ENCODE measurements at places on chromosomes 5 and 9.

- DNase-seq = no peak
These were observed 289.1 kb upstream of the KLF4 start for GRCh38 chr9:107778661-107779060.

DNA sequence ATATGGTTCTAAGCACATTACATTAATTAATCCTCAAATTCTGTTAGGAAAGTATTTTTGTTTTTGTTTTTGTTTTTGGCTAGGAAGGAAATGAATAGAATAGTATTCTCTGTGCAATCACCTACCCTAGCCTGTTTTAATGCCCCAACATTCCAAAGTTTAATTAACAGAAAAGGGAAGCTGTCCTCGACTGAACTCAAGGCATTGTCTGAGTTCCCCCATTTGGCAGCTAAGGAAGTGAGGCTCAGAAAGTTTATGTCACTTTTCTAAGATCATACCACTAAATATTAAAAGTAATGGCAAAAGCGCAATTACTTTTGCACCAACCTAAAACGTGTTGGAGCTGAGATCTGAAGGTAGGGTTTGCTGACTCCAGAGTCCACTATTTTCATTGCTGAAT, 59.8 kb downstream of the FGF1 start:
- DNase-seq = no peak

GRCh38 chr9:37329576-37329975, 92.9 kb upstream of the GRHPR start:
- DNase-seq = no peak

GRCh38 chr9:136596217-136596616, 50.4 kb upstream of the NOTCH1 start:
- no peak for DNase-seq

DNA sequence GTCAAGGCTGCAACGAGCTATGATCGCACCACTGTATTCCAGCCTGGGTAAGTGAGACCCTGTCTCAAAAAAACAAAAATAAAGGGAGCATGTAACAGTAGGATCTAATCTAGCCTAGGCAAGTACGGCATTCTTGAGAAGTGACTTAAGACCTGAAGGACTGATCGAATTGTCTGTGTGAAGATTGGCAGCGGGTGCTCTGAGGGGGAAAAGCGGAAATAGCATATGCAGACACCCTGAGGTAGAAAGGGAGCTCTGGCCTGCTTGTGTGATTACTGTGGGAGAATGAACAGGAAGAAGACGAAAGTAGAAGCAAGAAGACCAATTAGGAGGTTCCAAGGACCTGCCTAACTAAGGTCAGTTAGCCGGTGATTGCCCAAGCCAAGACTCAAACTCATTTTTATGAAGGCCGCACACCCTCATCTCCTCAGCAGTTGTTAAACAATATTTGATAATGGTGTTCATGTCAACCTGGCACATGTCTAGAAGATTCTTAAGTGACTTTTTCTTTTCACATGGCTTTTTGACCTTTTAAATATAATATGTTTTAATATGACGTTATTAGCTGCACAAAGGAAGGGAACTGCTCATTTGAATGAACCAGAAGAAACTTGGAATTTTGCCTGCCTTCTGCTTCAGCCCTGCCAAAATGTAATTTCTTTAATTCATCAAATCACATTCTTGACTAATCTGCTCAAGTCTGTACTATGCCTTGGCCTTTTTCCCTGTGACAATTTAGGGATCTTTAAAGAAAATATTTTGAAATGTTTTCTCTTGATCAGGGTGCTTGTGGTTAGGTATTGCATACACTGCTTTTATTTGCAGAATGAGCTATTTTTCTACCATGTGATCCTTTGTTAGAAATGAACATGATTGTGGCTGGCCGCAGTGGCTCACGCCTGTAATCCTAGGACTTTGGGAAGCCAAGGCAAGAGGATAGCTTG, 289.2 kb upstream of the DMRT1 start:
- no peak for DNase-seq

- DNase-seq = no peak
These were observed 622.6 kb downstream of the PRR16 start for GRCh38 chr5:121086671-121087070.

Data from activated T-cell treated with anti-CD3 and anti-CD28 coated beads for 24 hours (primary cell).